ENCODE measurements at places on chromosomes 6 and 20.

GRCh38 chr20:17449031-17449430 is 82.1 kb downstream of the BFSP1 start:
- no peak for DNase-seq

- no peak for DNase-seq
These were observed 14.5 kb upstream of the BCAS1 start for GRCh38 chr20:54084727-54085388.

- DNase-seq = no peak
These were observed 51.7 kb downstream of the PCNA start for GRCh38 chr20:5067877-5068645.

GRCh38 chr20:24764027-24764793 is 184.9 kb upstream of the CST7 start:
- no peak for DNase-seq

GRCh38 chr6:84517741-84518530 is 246.5 kb downstream of the TBX18 start:
- DNase-seq = no peak

DNA sequence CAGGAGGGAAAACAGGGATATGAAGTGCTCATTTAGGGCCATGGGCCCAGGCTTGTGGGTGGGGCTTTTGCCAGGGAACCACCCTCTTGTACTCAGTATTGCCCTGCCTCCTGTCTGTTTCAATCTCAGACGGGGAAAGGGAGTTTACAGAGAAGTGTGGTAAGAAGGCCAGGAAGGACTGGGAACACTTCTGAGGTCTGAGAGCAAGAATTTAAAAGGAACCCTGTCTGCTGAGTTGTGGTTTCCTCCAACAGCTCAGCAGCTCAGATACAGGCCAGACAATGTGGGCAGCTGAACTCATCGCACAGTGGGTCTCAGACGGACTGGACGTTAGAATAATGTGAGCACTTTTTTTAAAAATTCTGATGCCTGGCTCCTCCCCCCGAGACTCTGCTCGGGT is 354.1 kb upstream of the ARID1B start:
- DNase-seq = no peak

DNA sequence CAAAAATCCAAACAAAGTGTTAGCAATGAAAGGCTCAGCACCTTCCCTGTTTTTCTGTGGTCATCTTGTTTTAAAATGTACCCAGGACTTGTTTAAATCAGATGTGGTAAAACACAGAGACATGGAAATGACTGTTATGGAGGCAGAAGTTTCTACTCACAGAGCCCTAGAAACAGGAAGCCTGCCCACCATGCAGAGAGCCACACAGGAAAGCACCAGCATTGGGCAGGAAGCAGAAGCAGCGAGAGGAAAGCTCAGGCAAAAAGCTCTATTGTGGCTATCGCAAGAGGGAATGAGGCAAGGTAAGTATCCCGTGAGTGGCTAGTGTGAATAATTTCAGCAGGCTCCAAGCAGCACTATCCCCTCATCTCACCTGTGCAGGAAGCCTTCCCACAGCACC is 42.8 kb downstream of the GPR6 start:
- no peak for DNase-seq

- no peak for DNase-seq
These were observed 46.2 kb downstream of the TTI1 start for GRCh38 chr20:37986873-37987601.

DNA sequence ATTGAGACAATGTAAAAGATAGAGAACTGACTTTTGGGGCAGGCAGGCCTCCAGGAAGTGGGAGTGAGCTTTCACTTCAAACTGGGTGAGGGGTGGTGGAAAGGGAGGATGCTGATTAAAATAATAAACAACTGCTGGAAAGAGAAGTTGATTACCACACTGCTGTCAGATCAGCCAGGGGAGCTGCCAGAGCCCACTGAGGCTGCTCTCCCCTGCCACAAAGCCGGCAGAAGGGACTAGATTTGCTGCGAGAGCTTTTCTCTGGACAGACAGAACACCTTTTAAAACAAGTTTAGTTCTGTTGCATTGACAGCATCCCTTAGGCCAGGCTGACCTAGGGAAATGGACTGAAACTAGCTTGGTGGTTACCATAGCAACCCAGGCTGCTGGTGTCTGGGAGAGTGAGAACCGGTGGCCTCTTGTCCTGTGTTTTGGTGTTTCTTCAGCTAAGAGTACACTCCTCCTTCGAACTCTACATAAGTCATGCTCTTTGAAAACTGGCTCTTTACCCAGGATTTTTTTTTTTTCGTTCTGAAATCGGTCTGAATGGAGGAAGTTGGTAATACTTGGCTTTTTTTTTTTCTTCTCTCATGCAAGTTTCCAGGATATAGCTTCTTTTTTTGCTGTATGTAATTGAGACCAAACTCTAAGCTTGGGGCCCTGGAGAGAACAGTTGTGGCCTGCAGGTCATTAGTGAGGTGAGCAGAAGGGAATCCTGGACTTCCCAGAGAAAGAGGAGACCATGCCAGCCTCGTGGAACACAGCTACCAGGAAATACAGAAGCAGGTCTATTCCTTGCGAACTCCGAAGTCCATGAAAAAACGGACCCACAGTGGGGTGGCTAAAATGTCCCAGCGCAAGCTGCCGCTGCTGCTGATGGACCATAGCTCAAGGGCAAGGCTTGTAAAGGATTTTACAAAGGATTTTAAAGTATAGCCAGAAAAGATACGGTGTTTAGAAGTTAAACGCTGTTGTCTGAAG is 374.4 kb downstream of the UTRN start:
- DNase-seq = peak; percentile 18

DNA sequence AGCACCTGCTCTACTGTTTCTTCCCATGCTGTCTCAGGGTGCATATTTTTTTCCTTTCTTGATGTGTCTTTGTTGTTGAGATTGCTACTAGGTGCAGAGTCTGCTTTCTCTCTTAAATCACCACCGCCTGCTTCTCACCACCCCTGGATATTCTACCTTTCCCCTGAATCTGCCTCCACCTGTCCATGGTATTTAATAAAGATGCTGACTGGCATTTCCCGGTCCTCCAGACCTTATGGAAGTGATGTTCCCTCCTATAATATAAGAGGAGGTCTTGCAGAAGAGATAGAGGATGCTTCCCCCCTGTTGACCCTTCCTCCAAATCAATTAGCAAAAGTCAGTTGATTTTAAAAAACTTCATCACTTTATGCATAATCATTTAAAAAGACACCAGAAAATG is 107.9 kb upstream of the IYD start:
- no peak for DNase-seq

- peak; percentile 69 for DNase-seq
These were observed 42.5 kb downstream of the SLC2A4RG start for GRCh38 chr20:63782051-63782471.

DNA sequence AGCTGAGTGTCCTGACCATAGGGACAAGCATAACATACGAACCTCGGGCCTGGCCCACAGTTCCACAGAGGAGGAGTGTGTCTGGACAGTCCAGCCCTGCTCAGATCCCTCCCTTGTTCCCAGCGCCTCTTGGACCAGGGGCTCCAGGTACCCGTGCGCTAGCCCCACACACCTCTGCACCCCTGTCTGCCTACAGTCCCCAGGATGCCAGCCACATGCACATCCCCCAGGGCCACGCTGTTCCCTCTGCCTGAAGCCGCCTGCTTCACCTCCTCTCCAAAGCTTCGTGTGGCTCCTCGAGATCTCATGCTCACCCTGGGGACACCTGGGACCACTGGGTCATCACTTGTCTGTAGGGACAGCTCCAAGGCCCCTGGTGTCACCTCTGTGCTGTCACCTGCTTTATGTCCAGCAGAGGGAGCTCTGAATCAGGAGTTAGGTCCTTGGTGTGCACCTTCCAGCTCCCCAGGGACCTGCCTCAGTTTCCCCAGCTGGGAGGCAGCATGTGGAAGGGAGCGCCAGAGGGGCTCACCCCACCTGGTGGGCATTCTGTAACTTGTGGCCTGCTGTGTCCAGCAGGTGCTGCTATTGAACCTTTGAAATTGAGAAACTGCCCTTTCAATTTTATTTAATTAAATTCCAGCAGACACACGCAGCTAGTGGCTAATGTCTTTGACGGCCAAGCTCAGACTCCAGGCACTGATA is 7.3 kb upstream of the YTHDF1 start:
- DNase-seq = peak; percentile 46

- DNase-seq = no peak
These were observed 185.7 kb downstream of the CDKAL1 start for GRCh38 chr6:20719980-20720379.

GRCh38 chr20:34365765-34366213 is 2.7 kb downstream of the ITCH start:
- DNase-seq = no peak

GRCh38 chr6:149437212-149437611 is 37.1 kb downstream of the SUMO4 start:
- no peak for DNase-seq

DNA sequence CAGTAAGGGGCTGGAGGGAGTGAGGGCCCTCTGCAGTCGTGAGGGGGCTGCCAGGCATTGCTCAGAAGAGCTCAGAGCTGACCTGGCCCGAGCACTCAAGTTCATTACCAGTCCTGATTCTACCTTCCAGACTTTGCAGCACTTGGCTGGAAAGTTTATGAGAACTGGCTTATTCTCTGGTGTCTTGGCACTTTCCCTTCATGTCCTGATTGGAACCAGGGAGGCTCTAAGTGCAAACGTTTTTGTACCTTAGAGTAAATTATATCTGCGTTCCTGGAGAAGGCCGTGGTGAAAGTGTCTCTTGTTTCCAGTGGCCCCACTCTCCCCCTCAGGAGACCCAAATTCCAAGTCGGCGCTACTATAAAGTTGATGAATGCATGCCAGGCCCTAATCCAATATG is 402.3 kb downstream of the CDC5L start:
- no peak for DNase-seq

DNA sequence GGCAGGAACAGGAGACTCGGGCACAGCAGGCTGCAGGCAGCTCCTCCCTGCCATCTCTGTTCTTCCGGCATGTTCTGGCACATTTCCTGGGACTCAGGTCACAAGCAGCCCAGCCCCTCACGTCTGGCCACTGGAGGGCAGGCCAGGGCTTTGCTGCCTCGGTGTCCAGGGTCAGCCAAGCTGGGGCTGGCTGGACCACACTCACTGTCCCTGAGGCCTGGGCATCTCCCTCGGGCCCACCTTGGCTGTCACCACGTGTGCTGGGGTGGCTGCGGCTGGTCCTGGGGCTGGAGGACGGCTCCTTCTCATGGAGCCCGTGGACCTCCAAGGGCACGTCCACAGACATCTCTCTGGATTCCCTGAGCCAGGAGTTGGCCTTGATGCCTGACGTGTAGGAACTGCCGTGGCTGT is 18.5 kb downstream of the FRMD1 start:
- DNase-seq = no peak

- DNase-seq = no peak
These were observed 101.5 kb upstream of the MARCKS start for GRCh38 chr6:113755449-113756289.

DNA sequence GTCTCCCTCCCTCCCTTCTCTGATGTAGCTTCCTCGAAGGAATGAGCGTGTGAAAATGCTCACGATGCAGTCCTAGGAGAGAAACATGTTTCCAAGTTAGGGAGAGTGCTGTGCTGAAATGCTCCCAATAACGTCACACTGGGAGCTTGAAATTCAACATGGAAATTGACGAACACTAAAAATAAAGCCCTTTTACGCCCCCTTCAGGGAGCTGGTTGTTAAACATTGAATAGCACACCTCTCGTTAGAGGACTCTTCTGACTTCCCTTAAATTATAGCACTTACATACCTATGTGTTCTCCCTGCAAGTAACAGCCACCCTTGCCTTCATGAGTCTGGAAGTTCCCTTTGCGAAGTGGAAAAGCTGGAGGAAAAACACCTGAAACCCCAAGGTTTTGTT is 88.6 kb downstream of the BFSP1 start:
- DNase-seq = no peak

- no peak for DNase-seq
These were observed 222.4 kb upstream of the JARID2 start for GRCh38 chr6:15023448-15023847.

DNA sequence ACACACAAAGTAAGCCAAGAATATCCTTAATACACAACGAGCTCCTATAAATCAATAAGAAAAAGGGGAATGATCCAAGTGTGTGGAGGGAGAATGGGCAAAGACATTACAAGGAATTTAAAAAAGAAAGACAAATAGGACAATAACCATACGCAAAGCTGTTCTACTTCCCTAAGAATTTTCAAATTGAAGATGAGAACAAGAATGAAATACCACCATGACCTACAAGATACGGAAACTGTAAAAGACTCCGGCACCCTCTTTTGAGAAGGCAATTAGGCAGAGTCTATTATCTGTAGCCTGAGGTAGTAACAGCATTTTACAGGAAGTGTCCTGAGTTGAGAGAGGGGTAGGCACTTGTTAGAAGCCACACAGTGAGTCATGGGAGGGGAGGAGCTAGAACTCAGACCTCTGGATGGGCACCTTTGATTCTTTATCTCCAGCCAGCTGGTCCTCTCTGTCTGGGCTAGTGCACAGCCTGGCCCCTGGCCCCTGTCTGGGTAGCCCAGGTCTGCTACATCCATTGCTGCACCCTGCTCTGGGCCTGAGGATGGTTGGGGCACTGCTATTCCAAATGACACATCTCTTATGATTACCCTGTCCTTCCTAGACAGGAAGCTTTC is 15.3 kb downstream of the RSPO4 start:
- no peak for DNase-seq

DNA sequence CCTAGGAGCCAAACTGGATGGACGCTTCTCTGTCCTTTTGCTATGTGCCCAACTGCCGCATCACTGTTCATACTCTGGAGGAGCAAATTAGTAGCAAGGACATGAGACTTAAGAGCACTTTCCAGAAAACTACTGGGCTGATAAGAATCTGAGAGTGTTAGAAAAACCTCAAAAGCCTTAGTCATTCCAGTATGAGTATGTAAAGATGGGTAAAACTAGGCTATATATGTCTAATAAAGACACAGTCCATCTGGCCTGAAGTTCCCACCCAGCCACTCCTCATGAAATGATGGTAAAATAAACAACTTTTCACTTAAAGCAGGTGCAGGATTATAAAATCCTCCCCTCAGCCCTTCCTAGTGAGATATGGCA is 30.6 kb downstream of the SHLD1 start:
- no peak for DNase-seq

Data from activated T-cell treated with anti-CD3 and anti-CD28 coated beads, Interleukin-2, amount 50 U/mL, for 1 hour (primary cell).